SJCRH30 (cell line): ENCODE measurements at places on chromosomes 5 and 9. TPM values are rescaled to one million over a fixed set of nuclear protein-coding genes. Genes with fewer than 3 reads are reported as not detected.

The GABRP gene
- not detected in 2 replicates for total RNA-seq

The ZBED3 gene
- total RNA-seq = 2.8 and 3.8 TPM in 2 replicates

The IFNA13 gene
- total RNA-seq = not detected in 2 replicates

The CBY3 gene
- total RNA-seq = not detected in 2 replicates

The SEMA6A gene
- 53.5 and 63.2 TPM in 2 replicates for total RNA-seq

- H3K27ac ChIP-seq = no peak overlapping the region
- no peak overlapping the region for H3K4me3 ChIP-seq
- H3K27me3 ChIP-seq = no peaks in the 10 kb centered on the region
Measured at GRCh38 chr5:72093824-72094223, 13.5 kb upstream of the MAP1B start.

DNA sequence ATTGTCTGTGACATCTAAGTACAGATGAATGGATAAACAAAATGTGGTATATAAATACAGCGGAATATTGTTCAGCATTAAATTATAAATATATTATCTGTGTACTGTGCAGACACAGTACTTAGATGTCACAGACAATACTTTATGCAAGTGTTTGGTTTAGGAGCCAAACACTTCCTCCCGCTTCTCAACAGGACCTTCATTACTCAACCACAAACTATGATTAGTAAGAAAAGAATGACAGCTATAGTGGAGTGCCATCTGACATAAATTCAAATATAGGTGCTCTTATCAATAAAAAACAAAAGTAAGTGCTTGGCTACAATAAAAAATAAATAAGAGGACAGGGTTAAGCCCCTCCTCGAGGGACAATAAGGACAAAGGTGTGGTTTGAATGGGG lies 38.9 kb upstream of the STX17 start:
- H3K36me3 ChIP-seq = no peaks in the 10 kb centered on the region; the same call in 1 of the 2 replicates
- no peak for DNase-seq
- H3K4me1 ChIP-seq = no peaks in the 10 kb centered on the region
- no peak overlapping the region for H3K4me3 ChIP-seq
- no peaks in the 10 kb centered on the region for H3K27me3 ChIP-seq

DNA sequence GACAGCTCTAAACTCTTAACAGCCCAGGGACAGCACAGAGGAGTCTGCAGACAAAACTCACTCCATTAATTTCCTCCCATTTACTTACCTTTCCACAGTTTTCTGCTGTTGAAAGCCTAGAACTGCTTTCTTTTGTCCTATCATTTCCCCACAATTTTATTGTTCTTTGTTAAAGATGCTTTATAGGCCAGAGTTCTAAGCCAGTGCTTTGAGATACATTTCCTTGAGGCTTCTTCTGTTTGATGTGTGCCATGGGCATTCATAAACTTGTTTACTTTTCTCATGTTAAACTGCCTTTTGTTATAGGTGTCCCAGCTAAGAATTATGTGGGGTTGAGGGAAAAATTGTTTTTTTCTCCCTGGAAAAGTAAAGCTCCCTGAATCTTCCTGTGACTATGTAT lies 25.9 kb upstream of the SUB1 start:
- H3K27me3 ChIP-seq = no peaks in the 10 kb centered on the region
- H3K36me3 ChIP-seq = no peaks in the 10 kb centered on the region
- H3K27ac ChIP-seq = no peak overlapping the region
- no peak for DNase-seq

- H3K4me3 ChIP-seq = no peak overlapping the region
- H3K27me3 ChIP-seq = no peaks in the 10 kb centered on the region
- H3K27ac ChIP-seq = no peak overlapping the region
- no peak for DNase-seq
Measured at GRCh38 chr9:115681585-115681984, 472.0 kb upstream of the PAPPA start.

GRCh38 chr5:27523629-27524028 lies 485.2 kb upstream of the CDH9 start:
- H3K4me1 ChIP-seq = no peaks in the 10 kb centered on the region
- H3K4me3 ChIP-seq = no peak overlapping the region

- no peak for DNase-seq
- no peaks in the 10 kb centered on the region for H3K27me3 ChIP-seq
- peak overlapping the region; percentile 55 for H3K27ac ChIP-seq
Measured at GRCh38 chr5:34941936-34942335, 12.6 kb downstream of the DNAJC21 start.

GRCh38 chr5:103256178-103256577 lies 2.4 kb upstream of the MACIR start:
- no peaks in the 10 kb centered on the region; the same call in 1 of the 2 replicates for H3K4me1 ChIP-seq
- no peak overlapping the region for H3K27ac ChIP-seq
- no peaks in the 10 kb centered on the region for H3K27me3 ChIP-seq
- H3K36me3 ChIP-seq = no peaks in the 10 kb centered on the region
- DNase-seq = no peak
- H3K4me3 ChIP-seq = no peak overlapping the region

DNA sequence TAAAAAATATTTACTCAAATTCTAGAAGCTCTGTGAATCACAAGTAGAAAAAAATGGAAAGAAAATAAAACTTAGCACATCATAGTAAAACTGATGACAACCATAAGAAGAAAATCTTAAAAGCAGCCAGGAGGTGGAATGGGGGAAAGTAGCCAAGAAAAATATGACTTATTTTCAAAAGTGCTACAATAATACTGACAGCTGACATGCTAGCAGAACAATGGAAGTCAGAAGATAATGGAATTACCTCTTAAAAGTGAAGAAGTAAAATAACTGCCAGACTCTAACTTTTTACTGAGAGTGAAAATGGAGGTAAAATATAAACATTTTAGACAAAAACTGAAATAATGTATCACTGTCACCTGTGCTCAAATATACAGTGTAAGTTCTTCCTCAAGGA lies 532.2 kb upstream of the SGCD start:
- no peak overlapping the region for H3K27ac ChIP-seq
- no peak for DNase-seq
- no peak overlapping the region for H3K4me3 ChIP-seq
- H3K4me1 ChIP-seq = no peaks in the 10 kb centered on the region
- H3K36me3 ChIP-seq = no peaks in the 10 kb centered on the region
- H3K27me3 ChIP-seq = no peaks in the 10 kb centered on the region

DNA sequence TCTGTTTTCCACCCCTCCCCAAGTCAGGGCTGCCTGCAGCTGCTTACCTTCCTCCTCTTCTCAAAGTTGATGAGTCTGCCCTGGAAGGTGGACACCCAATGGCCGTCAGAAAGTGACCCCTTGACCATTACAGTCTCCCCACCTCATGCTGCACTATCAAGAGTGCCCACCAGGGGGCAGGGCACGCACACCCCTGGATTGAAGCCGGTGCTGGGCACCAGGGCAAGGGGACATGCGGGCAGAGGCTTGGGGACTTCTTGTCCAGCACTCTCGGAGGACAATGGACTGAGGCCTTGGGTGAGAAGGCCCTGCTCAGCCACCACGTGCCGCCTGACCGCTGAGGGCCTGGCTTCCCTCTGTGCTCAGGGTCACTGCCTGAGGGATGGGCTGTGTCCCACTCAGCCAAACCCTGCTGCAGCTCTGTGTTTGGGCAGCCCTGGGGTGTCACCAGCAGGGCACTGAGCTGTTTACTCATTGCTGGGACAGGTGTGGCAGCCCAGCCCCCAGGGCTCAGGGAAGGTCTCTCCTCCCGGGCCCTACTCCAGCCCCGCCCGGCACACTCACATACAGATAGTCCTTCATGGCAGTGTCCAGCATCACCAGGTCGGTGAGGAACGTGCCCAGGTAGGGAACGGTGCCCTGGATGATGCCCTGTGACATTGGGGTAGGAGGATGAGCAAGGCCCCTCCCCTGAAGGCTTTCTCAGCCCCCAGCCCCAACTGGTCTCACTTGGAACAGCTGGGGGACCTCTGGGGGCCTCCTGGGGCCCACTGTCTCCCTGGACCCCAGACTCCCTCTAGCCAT lies 17.7 kb downstream of the RALGDS start:
- H3K4me3 ChIP-seq = no peak overlapping the region
- peak; percentile 74 for DNase-seq
- H3K4me1 ChIP-seq = no peaks in the 10 kb centered on the region
- H3K27ac ChIP-seq = no peak overlapping the region
- no peaks in the 10 kb centered on the region for H3K27me3 ChIP-seq
- H3K36me3 ChIP-seq = peaks cover 18% of the 10 kb centered on the region

DNA sequence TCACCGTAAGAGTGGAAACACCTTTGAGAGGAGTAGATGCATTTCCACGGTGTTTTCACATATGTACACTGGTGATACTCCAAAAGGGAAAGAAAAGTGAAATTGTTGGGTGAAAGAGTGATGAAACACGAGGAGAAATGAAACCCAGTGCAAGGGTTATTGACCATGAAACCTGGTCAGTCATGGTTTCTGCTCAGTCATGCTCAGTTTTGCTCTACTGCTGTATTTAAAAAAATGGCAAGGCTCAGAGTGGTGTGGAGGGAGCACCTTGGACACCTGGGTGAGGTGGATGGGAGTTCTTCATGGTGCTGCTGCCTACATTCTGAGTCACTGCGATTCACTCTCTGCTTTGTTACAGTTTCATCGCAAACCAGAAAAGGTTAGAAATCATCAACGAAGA lies 32.3 kb downstream of the NTRK2 start:
- no peak overlapping the region for H3K27ac ChIP-seq
- H3K4me3 ChIP-seq = no peak overlapping the region
- peaks cover 11% of the 10 kb centered on the region; the same call in 1 of the 2 replicates for H3K27me3 ChIP-seq
- no peaks in the 10 kb centered on the region for H3K4me1 ChIP-seq
- no peak for DNase-seq

DNA sequence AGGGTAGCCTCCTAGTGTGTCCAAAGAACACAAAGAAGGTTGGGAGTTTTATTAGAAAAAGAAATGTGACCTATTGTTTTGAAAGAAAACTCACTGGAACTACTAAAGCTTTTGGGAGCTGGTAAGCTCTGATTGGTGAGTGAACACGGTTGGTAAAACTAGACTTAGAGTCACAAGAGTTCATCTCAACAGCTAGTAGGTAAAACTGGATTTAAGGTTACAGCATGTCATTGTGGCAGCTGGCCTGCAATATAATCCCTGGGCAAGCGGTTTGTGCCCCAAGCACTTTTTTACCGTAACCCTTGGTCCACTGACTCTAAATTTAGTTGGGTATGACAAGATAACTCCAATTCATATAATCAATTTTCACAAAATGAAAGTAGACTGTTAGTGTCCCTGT lies 47.4 kb downstream of the UBAP2 start:
- no peak overlapping the region for H3K4me3 ChIP-seq
- H3K27me3 ChIP-seq = no peaks in the 10 kb centered on the region
- peak; percentile 6 for DNase-seq
- no peaks in the 10 kb centered on the region for H3K4me1 ChIP-seq

- H3K27me3 ChIP-seq = no peaks in the 10 kb centered on the region
- DNase-seq = no peak
- H3K36me3 ChIP-seq = no peaks in the 10 kb centered on the region
- no peak overlapping the region for H3K27ac ChIP-seq
- no peaks in the 10 kb centered on the region for H3K4me1 ChIP-seq
- no peak overlapping the region for H3K4me3 ChIP-seq
Measured at GRCh38 chr5:22986281-22986680, 133.1 kb upstream of the CDH12 start.
